Lung (tissue), 17 donors: ENCODE measurements at places on chromosomes 7 and 10.

- DNase-seq: no peak
Measured at GRCh38 chr10:52984169-52984568, 211.6 kb upstream of the MBL2 start.

GRCh38 chr7:37833107-37833817 lies 15.1 kb upstream of the NME8 start:
- peak; percentile 81 for DNase-seq

GRCh38 chr7:114081606-114082425 lies 163.0 kb upstream of the PPP1R3A start:
- peak; percentile 89 for DNase-seq

- peak; percentile 82 for DNase-seq
Measured at GRCh38 chr7:166338-167060, 25.9 kb upstream of the FAM20C start.

DNA sequence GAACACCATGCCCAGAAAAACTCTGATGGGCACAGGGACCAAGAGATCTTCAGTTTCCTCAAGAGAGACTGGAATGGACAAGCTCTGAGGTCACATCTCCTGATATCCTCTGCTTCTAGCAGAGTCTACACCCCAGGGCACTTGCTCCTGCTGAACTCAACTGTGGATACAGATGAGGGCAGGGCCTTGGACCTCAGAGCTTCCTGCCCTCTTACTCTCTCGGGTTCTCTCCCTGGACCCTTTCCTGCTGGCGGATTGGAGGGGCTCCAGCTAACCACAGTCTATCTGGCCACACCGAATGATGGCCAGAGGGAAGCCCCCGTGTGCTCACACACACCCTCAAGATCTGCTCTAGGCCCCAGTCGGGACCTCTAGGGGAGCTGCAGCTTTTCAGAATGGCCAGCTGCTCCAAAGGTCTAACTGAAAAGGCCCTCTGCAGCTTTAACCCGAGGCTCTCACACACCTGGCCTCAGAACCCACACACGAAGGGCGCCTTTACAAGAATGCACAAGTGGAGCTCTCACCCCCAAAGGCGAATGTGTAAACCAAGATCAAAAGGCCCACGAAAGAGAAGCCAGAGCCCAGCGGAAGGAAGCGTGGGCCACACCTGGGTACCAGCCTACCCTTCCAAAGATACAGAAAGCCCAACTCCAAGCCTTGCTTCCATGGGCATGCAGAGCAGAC lies 65.5 kb downstream of the FAM53B start:
- no peak for DNase-seq
